Ureter (tissue), 1 donor: ENCODE measurements at places on chromosomes 5 and 9.
A peak's percentile ranks its signal among the peaks of the same experiment; 100 is the strongest.

GRCh38 chr5:134026521-134027287, 21.9 kb upstream of the VDAC1 start:
- DNase-seq, result peak; percentile 56

GRCh38 chr9:115058684-115059315, 59.2 kb downstream of the TNC start:
- DNase-seq, result no peak

DNA sequence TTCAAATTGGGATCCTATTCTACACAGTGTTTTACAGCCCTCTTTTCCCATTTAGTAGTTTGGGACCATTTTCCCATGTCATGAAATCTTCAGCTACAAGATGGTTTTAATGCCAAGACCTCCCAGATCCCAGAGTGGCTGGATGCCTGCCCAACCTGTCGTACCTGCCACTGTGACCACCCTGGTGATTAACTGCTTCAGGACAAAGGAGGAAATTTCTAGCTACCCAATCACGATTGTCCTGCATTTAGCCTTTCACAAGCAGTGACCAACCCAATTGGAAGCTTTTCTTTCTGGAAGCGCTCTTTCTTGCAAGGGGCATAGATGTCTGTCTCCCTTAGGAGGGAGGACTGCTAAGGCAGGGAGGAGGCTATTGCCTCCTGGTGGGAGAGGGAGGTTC, 13.8 kb downstream of the IL9 start:
- DNase-seq, result no peak

GRCh38 chr9:134551644-134552348, 89.8 kb upstream of the COL5A1 start:
- no peak for DNase-seq

GRCh38 chr5:75335486-75335885, 1.5 kb upstream of the HMGCR start:
- DNase-seq, result no peak

- no peak for DNase-seq
Measured at GRCh38 chr9:12923468-12924009, 148.7 kb downstream of the LURAP1L start.

- DNase-seq, result no peak
Measured at GRCh38 chr9:88824711-88825110, 166.6 kb upstream of the S1PR3 start.

DNA sequence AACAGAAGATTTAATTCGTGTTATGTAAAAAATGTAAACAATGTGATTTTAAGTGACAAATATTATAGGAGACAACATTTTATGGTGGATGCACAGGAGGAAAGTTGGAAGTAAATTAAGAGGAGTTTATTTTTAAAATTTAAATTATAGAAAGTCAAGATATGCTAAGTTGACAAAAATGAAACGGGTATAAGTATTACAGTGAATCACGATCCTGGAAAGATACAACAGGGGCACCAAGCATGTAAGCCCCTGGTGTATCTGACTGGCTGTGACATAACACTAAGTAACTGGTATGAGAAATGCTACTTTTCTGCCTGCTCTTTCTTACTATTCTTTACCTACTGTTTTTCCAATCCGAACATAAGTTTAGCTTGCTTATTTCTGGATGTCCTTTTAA, 419.8 kb upstream of the CHD1 start:
- no peak for DNase-seq

DNA sequence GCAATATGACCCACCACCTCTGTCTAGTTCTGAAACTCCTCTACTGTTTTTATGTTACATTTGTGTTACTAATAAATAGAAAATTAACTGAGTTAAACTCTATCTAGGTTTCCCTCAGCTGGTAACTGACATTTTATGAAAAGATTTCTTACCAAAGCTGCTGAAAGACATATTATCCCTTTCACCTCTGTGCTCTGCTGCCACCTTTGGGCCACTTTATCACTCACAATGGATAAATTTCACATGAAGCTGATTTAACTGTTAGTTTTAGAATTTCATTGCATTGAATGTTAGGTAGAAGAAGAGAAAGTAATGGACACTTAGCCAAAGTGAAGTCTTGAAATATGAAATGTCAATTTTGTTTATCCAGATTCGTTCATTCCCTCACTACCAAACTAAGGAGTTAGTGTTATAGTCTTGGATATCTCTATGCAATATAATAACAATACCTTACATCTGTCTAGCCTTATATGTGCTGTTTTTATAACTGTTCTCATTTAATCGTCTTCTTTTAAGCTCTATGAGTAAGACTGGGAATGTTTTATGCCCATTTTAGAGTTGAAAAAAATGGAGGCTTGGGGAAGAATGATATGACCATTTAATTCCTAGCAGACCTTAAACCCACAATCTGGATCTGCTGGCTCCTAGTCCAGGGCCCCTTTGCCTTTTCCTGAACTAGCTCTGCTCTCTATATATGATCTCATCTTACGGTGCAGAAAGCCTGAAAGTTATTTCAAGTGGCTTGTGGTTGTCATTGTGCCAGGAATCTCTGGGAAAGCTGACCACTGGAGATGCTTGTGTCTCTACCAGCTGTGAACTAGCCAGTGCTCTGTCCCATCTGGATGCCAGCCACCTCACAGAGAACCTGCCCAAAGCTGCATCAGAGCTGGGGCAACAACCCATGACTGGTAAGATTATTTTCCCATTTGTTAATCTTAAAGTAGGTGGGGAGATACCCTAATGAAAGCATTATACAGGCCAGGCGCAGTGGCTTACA, 97.1 kb downstream of the GOLPH3 start:
- no peak for DNase-seq

DNA sequence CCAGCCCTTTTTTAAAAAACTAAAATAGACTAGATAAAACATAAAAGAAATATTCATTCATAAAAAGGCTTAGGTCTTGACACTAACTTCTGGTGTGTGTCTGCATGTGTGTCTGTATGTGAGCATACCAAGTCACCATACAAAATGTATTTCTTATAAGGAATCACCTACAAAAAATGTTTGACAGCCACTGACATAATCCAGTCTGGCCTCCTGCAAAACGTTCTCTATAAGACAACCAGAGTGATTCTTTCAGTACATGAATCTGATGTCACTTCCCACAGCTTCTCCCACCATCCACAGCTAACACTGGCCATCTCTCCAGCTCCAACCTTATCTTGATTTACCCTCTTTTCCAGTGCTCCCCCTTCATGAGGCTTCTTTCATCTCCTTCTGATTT, 192.3 kb downstream of the TLE1 start:
- DNase-seq, result no peak

DNA sequence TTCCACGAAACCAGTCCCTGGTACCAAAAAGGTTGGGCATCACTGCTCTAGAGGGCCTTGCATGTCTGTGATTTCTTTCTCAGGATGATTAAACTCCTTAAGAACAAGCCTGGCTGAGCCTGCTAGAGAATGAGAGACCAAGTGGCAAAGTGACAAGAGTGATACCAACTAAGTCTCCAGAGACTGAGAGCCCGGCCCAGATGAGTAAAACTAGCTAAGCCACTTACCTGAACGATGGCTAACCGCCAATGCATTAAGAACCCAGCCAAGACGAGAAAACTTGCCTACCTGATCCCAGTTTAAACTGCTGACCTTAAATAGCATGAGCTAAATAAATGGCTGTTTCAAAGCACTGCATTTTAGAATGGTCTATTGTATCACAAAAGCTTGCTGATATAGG, 5.6 kb upstream of the CCDC152 start:
- DNase-seq, result no peak

GRCh38 chr9:108194154-108194553, 661.6 kb downstream of the ACTL7B start:
- no peak for DNase-seq

DNA sequence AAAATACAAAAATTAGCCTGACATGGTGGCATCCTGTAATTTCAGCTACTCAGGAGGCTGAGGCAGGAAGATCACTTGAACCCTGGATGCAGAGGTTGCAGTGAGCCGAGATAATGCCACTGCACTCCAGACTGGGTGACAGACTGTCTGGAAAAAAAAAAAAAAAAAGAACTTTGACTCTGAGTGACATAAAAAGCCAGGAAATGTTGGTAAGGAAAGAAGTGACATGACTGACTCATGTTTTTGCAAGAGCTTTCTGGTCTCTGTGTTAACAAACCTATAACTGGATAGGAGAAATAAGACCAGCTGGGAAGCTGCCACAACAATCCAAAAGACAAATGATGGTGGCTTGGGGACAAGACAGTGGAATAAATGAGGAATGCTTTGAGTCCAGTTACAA, 272.1 kb downstream of the HINT1 start:
- DNase-seq, result no peak

DNA sequence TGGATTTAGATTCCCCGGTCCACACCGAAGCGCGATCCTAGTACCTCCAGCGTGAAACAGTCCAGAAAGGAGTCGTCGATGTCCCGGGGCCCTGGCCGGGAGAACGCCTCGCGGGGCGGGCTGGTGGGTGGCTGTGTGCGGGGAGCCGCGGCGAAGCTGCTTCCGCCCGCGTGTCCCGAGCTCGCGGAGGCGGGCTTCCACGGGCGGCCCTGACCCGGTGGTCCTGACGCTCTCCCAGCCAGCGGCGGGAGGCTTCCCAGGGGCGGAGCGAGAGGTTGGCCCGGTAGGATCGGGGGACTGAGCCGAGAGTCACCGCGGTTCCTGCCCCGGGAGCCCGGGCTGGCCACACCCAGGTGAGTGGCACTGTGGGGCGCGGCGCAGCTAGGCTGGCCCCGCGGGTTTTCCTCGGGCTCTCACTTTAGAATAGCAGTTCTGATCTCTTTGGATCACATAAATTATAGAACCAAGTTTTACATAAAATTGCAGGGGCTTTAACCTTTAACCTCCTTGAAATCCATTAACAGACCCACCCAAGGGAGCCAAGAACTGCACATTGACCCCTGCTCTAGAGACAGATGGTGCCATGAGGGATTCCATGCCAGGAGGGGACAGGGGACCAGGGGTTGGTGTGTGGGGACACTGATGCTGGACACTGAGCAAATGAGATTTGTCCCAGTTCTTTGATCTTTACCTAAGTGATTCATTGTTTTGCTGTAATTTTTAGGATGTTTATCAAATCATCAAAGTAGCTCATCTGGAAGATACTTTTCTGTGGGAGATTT, 29.2 kb upstream of the IL31RA start:
- DNase-seq, result peak; percentile 45

GRCh38 chr5:41503310-41503709, 7.1 kb downstream of the PLCXD3 start:
- no peak for DNase-seq

- DNase-seq, result no peak
Measured at GRCh38 chr9:94112716-94113465, 28.6 kb downstream of the PTPDC1 start.
